ENCODE measurements at places on chromosomes 6 and 20.
A peak's percentile ranks its signal among the peaks of the same experiment; 100 is the strongest.

DNA sequence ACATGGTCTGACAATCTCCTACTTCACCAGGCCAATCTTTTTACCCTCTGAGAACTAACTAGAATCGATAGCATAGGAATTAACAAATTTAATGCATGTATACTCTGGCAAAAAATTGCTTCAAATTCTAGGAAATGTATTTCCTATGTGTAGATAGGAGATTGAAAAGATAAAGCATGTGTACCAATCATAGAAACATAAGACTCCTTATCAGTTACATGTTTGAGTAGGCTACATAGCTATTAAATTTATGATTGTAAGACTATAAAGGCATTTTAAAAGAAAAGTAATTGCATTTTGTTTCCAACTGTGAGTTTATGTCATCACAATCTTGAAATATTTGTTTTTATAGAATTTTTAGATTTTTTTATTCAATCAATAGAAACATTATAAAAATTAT is 196.6 kb upstream of the HEY2 start:
- DNase-seq = no peak

DNA sequence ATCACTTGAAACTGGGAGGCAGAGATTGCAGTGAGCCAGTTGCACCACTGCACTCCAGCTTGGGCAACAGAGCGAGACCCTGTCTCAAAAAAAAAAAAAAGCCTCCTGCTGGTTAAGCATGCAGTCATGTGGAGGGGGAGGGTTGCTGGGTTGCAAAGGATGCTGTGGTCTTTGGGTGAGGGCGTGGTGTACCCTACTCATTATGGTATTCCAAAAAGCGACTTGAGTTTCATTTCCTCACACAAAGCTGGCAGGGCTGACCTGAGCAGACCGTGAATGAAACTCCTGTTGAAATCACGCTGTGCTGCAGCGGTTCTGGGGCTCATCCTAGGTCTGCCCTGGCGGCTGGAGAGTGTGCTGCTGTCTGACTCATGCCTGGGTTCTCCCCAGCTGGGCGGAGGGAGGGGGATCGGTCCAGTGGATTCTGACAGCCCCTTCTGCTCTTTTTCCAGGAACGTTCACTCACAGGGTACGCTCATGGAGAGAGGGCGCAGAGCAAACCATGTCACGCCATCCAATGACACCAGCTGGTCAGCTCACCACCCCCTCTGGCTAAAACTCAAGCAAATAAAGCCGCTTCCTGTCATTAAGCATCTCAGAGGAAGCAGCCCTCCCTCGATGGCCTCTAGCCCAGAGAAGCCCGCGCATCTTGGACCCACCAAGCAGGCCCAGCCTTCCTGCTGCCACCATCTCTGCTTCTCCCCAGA is 166.2 kb downstream of the SCML4 start:
- peak; percentile 84 for DNase-seq

DNA sequence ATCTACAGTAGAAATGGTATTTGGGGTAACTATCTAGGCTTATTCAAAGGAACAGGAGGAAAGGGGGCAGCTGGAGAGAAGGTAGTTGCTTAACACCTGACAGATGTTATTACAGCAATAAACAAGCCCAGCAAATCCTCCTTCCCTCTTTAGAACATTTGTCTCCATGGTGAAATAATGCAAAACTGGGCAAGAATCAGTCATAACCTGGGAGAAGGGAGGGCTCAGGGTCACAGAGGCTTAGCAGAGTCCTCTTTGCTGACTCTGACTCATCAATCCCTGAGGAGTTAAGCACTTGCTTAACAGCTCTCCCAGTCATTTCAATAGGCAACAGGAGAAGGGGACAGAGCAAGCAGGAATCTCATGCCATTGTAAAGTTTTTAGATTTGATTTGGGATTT is 230.3 kb downstream of the IBTK start:
- peak; percentile 57 for DNase-seq

GRCh38 chr20:52256454-52256853 is 64.9 kb upstream of the ZFP64 start:
- no peak for DNase-seq

GRCh38 chr6:16236631-16237199 is 1.7 kb upstream of the GMPR start:
- no peak for DNase-seq

- no peak for DNase-seq
These were observed at the start of gene VNN1 for GRCh38 chr6:132713352-132714134. VNN1 (minus strand) TSS chr6:132714055; CDS start chr6:132714035, 20 bp downstream.

- no peak for DNase-seq
These were observed 261.1 kb upstream of the RGS17 start for GRCh38 chr6:153392156-153392555.

GRCh38 chr6:16901782-16902181 is 140.5 kb upstream of the ATXN1 start:
- DNase-seq = peak; percentile 7

DNA sequence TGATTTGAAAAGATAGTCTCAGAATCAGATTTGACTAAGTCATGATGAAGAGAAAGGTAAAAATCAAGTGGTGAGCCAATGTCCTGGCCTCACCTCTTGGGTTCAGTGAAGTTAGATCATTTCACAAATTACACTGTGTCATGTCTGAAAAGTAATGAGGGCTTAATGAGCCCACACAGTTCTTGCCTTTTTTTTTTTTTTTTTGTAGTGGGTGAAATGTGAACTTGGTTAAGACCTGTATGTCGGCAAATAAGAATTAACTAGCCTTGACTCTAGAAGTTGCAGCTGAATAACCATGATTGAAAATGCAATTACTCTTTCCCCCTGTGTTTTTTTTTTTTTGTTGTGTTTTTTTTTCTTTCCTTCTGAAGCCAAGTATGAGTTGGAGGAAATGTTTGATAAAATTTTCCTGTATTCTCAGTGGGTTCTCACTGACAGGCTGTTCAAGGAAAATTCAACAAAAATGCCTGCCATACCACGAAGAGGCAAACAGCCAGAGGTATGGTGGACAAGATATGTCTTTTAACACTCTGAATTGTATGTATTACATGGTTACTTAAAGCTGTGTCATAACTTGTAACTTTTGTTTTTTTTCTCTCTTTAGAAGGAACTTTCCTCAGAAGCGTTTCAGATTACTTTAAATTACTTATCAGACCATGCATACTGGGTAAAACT is 135.2 kb upstream of the MLIP start:
- no peak for DNase-seq

DNA sequence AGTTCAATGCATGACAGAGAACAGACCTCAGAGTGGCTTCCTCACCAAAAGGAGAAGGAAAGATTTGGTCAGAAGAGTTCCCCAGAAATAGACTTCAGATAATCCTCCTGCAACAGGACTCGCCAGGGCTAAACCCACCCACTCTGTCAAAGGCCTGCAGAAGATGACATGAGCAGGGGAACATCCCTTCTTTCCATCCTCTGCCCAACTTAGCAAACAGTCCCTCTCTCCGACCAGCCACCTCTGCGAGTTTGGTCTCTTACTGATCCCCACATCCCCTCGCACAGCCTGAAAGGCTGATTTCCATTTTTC is 7.5 kb downstream of the NFATC2 start:
- DNase-seq = no peak

DNA sequence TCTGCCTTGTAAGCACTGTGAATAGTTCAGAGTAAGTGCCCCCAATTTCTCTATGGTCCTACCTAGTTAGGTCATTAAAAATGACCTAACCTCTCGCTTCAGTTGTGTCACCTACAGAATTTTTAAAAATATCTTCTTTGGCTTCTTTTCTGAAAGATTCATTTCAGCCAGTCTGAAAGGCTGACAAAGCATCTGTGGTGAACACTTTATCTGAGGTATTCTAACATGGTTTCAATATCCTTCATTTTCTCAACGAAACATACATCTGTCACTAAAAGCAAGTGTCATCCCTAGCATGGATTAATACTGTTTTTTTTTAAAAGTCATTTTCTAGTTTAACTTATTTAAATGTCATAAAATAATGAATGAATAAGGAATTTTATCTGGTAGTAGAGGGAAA is 5.1 kb downstream of the DPM1 start:
- no peak for DNase-seq

DNA sequence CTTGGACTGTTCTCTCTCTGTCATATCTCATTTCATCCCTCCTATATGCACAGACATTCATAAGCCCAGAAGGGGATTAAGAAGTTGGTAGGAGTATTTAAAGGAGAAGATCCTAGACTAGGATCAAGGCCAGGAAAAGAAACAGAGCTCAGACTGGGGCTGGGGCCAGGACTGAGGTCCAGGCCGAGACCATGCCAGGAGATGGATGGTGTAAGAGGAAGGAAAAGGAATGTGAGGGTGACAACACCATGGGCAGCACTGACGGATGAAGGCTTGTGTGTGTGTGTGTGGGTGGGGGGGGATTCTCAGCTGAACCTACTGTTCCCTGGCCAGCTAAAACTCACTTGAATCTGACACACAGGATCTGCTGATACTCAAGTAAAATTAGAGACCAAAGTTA is 182.1 kb downstream of the KIF6 start:
- DNase-seq = no peak

DNA sequence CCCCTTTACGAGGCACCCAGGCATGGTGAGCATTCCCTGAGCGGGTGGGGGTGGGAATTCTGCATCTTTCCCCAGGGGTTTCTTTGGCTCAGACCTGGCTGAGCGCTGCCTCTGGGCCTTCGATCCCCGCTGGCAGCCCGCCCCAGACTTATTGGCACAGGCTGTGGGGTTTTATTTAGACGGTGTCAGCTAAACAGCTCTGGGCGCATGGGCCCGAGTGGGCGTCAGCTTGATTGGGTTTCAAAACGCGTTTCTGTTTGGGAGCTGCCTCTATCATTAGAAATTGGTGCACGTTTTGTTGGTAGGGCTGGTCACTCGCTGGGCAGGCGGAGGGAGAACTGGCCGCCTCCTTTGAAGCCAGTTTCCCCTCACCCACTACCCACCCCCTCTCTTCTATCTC is 21.0 kb downstream of the PMEPA1 start:
- no peak for DNase-seq

Measured in smooth muscle cell of the brain vasculature (primary cell).